ENCODE measurements at places on chromosomes 7 and 10.

GRCh38 chr10:114087655-114088054, 44.0 kb downstream of the ADRB1 start:
- no peak for DNase-seq

DNA sequence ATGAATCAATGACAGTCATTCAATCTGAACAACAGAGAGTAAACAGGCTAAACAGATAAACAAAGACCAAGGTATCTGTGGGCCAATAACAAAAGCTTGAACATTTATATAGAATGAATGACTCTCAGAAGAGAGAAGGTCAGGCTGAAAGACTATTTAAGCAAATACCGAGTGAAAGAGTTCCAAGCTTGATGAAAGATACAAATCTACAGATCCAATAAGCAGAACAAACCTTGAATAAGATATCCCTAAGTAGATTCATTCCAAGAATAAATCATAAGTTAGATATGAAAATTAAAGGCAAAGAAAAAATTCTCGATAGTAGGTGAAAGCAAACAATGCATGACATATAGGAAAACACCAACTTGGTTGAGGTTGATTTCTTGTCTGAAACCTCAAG, 376.4 kb upstream of the IGFBP3 start:
- no peak for DNase-seq

- no peak for DNase-seq
These were observed 23.1 kb upstream of the JAZF1 start for GRCh38 chr7:28203508-28204240.

- no peak for DNase-seq
These were observed 358.8 kb downstream of the BBS9 start for GRCh38 chr7:33487998-33488682.

DNA sequence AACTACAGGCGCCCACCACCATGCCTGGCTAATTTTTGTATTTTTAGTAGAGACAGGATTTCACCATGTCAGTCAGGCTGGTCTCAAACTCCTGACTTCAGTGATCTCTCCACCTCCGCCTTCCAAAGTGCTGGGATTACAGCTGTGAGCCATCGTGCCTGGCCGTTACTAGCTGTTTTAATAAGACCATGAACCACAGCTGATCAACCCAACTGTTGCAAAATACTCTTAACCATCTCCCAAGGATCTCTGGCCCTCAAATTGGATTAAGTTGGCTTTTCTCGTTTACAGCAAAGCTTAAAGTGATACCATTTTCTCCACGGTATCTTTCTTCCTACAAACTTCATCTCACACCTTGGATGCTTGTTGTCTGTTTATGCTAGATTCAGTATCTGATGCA, 18.3 kb downstream of the ZFAND2A start:
- DNase-seq, result no peak

DNA sequence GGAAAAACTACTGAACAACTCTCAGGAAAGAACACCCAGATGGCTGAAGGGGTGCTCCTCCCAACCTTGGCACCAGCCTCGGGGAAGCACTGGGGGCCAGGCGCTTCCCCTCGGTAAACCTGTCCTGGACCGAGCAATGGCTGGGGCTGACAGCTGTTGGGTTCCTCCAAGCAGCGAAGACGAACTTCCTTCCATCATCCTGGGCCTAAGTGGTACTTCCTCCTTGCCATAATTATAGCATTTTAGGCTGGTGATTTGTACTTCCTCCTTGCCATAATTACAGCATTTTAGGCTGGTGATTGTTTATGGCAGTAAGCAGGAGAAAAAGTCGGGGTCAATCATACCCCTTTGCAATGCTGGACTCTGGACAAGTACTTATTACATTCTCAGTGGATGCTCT, 69.3 kb downstream of the MYOF start:
- DNase-seq, result no peak

DNA sequence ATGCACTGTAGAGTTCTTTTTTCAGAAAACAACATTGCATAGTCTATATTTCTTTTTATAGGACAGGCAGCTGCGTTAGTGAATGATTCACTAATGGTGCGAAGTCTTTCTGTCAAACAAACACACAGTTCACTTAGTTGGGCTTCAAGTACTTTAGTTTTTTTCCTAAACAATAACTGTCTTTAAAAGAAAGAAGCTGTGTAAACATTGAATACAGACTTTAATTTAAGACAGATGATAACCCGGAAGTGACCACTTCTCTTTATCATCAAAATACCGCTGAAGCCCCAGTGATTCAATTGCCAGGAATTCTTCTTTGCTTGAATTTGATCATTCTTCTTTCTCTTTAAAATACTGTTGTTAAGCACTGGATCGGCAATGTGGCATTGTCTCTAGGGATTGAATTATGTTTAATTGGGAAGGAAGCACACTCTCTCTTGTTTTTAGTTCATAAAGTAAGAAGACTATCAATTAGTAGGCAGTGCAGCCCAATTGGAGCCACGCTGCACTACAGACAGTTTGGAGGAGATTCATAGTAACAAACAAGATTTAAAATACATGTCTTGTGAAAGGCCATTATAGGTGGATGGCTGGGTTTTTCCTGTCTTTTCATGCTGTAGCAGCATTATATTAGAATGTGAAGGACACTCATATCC, 30.4 kb downstream of the CNTNAP2 start:
- no peak for DNase-seq

- DNase-seq, result no peak
These were observed 350.3 kb downstream of the GALNT17 start for GRCh38 chr7:71482284-71482683.

Measured in cardiac septum (tissue), 1 donor.